ENCODE measurements at places on chromosomes 12 and 14.

- no peak for DNase-seq
Observed at GRCh38 chr12:123530668-123531067, 2.9 kb downstream of the RILPL1 start.

- DNase-seq, result no peak
Observed at GRCh38 chr12:117140397-117141096, 41.3 kb upstream of the TESC start.

GRCh38 chr12:4311776-4312175 lies 9.2 kb upstream of the TIGAR start:
- DNase-seq, result no peak

DNA sequence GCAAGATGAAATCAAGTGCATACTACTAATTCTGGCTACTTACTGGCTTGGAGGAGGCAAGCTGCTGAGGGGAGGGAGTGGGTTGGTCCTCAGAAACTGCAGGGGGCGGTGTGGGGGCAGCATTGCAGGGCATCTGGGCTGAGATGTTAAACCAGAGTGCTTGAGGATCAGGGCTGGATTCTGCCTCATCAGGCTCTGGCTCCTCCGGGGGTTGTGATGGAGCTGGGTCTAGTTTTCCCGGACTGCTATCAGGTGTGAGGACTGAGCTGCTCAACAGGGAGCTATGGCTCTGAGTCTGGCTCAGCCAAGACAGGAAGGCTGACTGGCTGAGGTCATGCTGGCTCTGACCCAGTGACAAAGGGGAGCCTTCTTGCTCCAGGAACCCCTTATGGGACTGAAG lies 28.6 kb downstream of the BAZ2A start:
- DNase-seq, result peak; percentile 31

- no peak for DNase-seq
Observed at GRCh38 chr12:22481547-22482104, 62.7 kb downstream of the C2CD5 start.

DNA sequence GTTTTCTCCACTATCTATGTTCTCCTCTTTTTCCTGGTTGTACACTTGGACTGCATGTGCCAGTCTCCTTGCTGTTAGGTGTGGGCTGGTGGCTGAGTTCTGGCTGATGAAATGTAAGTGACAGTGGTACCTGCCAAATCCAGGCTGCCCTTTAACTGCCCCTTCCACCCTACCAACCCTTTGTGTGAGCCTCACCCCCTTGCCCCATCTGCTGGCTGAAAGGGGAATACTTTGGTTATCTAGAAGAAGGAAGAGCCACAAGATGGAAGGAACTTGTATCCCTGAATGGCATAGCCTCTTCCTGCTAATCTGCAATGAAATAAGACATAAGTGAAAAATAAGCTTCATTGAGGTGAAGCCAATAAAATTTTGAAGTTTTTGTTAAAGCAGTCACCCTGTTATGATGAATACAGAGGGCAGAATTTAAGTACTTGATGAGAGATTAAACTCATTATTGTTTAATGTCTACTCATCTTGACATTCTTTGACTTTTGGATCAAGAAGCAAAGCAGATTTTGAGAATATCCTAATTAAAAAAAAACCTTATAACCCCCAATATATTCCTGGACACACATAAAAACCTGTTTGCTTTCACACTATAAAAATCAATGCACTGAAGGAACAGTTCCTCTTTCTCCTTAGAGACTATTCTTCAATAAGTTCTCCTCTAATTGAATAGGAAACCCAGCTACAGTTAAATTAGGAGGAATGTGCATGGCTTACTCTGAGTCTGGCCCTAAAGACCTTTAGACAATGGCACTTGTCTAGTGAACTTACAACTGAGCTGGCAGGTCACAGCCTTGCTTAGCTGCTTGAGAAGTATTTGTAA lies 262.6 kb upstream of the BTG1 start:
- DNase-seq, result no peak

DNA sequence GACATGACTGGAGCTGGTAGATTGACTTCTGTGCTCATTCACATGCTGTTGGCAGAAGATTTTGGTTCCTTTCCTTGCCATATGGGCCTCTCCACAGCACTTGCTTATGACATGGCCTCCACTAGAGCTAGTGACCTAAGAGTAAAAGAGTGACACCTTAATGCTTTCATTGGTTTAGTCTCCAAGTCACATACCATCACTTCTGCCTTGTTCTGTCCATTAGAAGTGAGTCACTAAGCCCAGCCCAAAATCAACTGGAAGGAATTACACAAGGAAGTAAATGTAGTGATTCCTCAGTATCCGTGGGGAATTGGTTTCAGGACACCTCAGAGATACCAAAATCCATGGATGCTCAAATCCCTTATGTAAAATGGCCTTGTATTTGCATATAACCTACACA lies 81.3 kb downstream of the PPHLN1 start:
- no peak for DNase-seq

GRCh38 chr12:83700838-83701237 lies 1014.1 kb downstream of the TMTC2 start:
- no peak for DNase-seq

Data from activated T-cell treated with anti-CD3 and anti-CD28 coated beads, Interleukin-2, amount 50 U/mL, for 1 hour (primary cell).